ENCODE measurements at places on chromosomes 6 and 20. TPM values are rescaled to one million over a fixed set of nuclear protein-coding genes. Genes with fewer than 3 reads are reported as not detected.

Gene STX7
- total RNA-seq, result 10.6 TPM

Gene COL10A1
- not detected for total RNA-seq

Gene WFDC12
- total RNA-seq, result not detected

GRCh38 chr20:15916623-15917022 is 656.6 kb downstream of the KIF16B start:
- no peaks in the 10 kb centered on the region for H3K4me1 ChIP-seq
- H3K27ac ChIP-seq, result no peak overlapping the region
- H3K27me3 ChIP-seq, result no peaks in the 10 kb centered on the region
- no peak for DNase-seq
- H3K4me3 ChIP-seq, result no peak overlapping the region

Gene SENP6
- 99.7 TPM for total RNA-seq

Gene BMP6
- 0.65 TPM for total RNA-seq

Gene EEF1A2
- total RNA-seq, result 8.3 TPM

Gene OSBPL2
- total RNA-seq, result 44.2 TPM

Gene KCNK16
- total RNA-seq, result not detected

DNA sequence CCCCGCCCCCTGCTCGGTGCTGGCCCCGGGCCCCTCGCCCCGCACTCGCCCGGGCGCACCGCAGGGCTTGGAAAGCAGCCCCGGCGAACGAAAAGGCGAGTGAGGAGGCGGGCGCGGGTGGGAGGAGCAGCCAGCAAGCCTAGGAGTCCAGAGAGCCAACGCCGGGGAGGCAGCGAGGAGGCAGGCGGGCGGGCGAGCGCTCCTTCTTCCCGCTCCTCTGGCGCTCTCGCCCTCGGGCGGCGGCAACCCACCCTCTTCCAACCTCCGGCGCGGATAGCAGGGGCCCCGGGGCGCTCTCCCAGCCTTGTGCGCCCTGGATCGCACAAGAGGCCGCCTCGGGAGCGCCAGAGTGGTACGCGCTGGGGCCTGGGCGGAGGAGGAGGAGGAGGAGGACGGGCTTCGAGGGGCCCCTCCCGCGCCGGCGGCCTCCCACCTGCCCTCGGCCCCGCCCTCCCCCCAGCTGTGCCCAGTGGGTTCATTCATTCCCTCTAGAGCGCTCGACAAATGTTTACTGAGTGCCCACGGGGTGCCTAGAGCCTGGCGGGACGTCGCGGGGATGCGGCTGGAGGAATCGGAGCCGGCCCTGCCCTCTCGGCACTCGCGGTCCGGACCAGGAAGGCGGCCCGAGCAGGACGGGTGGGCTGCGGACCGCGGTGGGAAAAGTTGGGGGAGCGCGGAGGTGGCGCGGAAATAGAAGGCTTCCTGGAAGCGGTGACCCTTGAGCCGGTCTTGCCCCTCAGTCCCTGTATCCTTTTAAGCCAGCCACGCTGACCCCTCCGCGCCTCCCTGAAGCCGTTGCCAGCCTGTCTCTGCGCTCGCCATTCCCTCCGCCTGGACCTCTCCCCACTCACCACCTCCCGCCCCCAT is at the start of gene BMP7:
Gene BMP7 (minus strand): TSS at position 351 of the 867 bp plus-strand sequence. CDS start 519 bp downstream, outside the sequence.
- no peak within 1 kb of the TSS for H3K27ac ChIP-seq
- no peak within 1 kb of the TSS for H3K4me3 ChIP-seq
- no peaks in the 10 kb centered on the region for H3K36me3 ChIP-seq
- peaks cover 22% of the 10 kb centered on the region for H3K4me1 ChIP-seq

DNA sequence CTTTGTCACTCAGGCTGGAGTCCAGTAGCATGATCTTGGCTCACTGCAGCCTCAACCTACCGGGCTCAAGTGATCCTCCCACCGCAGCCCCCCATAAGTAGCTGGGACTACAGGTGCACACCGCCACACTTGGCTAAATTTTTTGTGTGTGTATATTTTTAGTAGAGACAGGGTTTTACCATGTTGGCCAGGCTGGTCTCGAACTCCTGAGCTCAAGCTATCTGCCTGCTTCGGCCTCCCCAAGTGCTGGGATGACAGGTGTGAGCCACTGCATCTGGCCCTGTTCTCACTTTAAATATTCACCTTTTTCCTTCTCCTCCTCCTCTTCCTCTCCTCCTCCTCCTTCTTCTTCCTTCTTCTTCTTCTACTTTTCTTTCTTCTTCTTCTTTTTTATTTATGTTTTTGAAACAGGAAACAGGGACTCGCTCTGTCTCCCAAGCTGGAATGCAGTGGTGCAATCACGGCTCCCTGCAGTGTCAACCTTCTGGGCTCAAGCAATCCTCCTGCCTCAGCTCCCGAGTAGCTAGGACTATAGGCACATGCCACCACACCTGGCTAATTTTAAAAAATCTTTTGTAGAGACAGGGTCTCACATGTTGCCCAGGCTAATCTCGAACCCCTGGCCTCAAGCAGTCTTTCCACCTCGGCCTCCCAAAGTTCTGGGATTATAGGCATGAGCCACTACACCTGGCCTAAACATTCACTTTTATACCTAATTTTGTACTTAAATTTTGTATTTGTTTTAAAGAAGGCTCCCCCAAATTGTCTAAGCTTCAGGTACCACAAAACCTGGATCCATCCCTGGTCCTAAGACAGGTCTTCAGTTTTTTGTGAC is 47.2 kb upstream of the NCOA3 start:
- H3K27ac ChIP-seq, result peak overlapping the region; percentile 93
- no peaks in the 10 kb centered on the region for H3K36me3 ChIP-seq
- H3K4me3 ChIP-seq, result peak overlapping the region; percentile 45
- DNase-seq, result no peak

- H3K27me3 ChIP-seq, result no peaks in the 10 kb centered on the region
- no peaks in the 10 kb centered on the region for H3K36me3 ChIP-seq
- H3K27ac ChIP-seq, result no peak overlapping the region
- H3K4me3 ChIP-seq, result no peak overlapping the region
- H3K4me1 ChIP-seq, result no peaks in the 10 kb centered on the region
Measured at GRCh38 chr6:161847628-161848027, 573.8 kb upstream of the AGPAT4 start.

Gene PTP4A1
- 67.6 TPM for total RNA-seq

DNA sequence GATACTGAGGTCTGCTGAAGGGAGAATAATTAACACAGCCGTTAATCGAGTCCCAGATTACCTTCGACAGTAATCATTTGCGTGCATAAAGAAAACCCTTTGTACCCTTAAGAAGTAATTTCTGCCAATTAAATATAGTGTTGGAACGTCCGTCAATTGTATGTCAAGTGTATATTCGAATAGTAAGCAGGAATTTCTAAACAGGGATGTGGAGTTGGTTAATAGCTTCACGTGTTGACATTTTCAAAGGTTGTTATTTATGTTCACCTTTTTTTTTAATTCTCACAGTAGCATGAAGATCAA is 798 bp upstream of the SNAP91 start:
- H3K36me3 ChIP-seq, result peaks cover 2% of the 10 kb centered on the region
- no peak overlapping the region for H3K27ac ChIP-seq
- H3K4me1 ChIP-seq, result peaks cover 4% of the 10 kb centered on the region
- no peak for DNase-seq
- peak overlapping the region; percentile 78 for H3K4me3 ChIP-seq

DNA sequence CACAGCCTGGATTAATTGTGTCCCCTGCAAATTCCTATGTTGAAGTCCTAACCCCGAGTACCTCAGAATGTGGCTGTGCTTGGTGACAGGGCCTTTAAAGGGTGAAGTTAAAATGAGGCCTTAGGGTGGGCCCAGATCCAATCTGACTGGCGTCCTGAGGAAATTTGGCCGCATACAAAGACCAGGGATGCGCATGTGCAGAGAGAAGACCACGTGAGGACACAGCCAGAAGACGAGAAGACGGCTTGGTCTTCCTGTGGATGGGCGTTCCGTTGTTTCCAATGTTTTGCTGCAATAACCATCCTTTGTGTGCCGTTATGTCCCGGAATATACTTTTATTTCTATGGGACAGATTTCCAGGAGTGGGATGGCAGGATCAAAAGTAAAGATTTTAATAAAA is 40.9 kb upstream of the SLC22A2 start:
- H3K4me3 ChIP-seq, result no peak overlapping the region
- no peaks in the 10 kb centered on the region for H3K4me1 ChIP-seq
- H3K36me3 ChIP-seq, result peaks cover 2% of the 10 kb centered on the region
- no peak for DNase-seq
- H3K27me3 ChIP-seq, result peaks cover 1% of the 10 kb centered on the region

DNA sequence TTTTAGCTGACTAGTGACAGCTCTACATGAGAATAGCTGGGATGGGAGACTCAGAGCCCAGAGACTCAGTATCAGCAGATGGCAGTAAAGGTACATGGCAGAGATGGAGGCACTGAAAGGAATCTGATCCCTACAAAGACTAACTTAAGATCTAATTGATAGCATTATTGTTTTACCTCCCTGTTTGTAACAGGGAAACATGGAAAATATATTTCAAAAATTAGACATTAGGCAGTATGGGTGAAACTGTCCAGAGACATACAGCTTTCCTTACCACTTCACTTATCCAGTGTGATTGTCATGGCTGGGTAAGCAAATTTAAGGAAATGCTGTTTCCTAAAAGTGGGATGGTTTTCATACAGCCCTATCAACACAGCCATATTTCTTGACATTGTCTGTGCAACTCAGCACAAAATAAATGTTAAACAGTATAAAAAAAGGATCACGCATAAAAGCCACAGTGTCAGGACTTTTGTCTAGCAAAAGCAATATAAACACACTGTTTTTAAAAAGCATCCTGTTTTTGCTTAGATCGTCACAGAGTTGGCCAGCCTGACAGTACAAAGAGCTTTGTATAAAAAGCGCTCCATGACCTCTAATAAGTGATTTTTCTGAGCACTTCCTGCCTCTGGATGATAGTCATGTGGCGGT is 376.9 kb downstream of the PHF3 start:
- H3K4me1 ChIP-seq, result no peaks in the 10 kb centered on the region
- no peaks in the 10 kb centered on the region for H3K27me3 ChIP-seq
- no peak overlapping the region for H3K27ac ChIP-seq
- no peak overlapping the region for H3K4me3 ChIP-seq

- H3K27ac ChIP-seq, result no peak overlapping the region
- DNase-seq, result no peak
- H3K27me3 ChIP-seq, result peaks cover 31% of the 10 kb centered on the region
- no peak overlapping the region for H3K4me3 ChIP-seq
Measured at GRCh38 chr6:27970444-27970843, 13.4 kb downstream of the OR2B6 start.

Gene NHSL1
- 1.6 TPM for total RNA-seq

DNA sequence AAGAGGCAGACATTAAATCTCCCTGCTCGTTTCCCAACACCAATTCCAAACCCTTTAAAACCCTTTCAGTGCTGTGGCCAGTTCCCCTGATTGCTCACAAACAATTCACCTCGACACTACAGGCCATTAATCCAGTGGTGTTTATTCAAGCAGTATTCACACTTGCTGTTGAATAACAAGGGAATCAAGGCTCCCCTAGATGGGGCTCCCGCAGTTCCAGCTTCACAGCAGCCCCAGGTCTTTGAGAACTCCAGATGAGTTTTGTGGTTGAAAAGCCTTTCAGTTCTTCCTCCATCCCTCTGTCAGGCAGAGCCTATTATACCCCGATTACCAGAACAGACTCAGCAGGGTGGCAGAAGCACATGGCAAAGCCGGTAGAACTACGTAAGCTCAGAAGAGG is 36.2 kb downstream of the JAG1 start:
- H3K36me3 ChIP-seq, result no peaks in the 10 kb centered on the region
- H3K4me1 ChIP-seq, result peaks cover 7% of the 10 kb centered on the region
- no peak overlapping the region for H3K27ac ChIP-seq
- no peak for DNase-seq

DNA sequence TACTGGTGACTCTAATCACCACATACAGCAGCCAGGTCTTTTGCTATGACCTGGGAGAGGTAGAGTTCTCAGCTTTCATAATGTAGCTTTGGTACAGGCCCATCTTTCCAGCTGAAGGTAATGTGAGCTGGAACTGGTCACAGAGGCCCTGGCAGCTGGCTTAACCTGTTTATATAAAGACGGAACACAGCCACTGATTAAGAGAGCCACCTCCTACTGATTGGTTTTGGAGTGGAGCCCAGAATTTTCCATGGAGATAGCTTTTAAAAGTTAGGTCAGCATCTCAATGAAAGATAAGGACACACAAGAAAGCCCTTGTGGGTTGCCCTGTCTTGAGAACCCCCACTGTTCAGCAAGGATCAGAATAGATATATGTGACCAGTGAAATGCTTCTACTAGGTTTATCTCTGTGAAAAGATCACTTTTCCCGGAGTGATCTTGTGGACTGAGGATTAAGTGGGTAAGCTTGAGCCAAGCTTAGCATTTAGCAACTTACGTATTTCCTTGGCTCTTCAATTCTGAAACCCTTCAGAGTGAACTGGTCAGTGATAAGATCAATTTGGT is 213.7 kb upstream of the CITED2 start:
- no peaks in the 10 kb centered on the region for H3K36me3 ChIP-seq
- H3K4me3 ChIP-seq, result no peak overlapping the region
- no peak overlapping the region for H3K27ac ChIP-seq
- H3K4me1 ChIP-seq, result peaks cover 5% of the 10 kb centered on the region

DNA sequence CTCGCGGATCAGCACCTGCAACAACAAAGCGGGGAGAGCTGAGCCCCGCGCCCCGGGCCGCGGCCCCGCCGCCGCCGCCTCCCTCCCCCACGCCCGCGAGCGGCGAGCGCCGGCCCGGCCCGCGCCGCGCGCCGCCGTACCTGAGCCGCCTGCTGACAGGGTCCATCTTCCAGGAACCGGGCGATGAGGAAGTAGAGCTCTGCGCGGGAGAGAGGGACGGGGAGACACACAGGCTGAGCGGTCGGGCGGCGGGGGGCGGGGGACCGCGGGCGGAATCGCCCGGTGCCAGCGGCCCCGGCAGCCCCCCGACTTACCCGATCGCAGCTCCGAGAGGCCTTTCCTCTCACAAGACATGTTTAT is 359 bp downstream of the PHIP start:
- peaks cover 43% of the 10 kb centered on the region for H3K4me1 ChIP-seq
- peaks cover 10% of the 10 kb centered on the region for H3K36me3 ChIP-seq
- peaks cover 13% of the 10 kb centered on the region for H3K27me3 ChIP-seq

DNA sequence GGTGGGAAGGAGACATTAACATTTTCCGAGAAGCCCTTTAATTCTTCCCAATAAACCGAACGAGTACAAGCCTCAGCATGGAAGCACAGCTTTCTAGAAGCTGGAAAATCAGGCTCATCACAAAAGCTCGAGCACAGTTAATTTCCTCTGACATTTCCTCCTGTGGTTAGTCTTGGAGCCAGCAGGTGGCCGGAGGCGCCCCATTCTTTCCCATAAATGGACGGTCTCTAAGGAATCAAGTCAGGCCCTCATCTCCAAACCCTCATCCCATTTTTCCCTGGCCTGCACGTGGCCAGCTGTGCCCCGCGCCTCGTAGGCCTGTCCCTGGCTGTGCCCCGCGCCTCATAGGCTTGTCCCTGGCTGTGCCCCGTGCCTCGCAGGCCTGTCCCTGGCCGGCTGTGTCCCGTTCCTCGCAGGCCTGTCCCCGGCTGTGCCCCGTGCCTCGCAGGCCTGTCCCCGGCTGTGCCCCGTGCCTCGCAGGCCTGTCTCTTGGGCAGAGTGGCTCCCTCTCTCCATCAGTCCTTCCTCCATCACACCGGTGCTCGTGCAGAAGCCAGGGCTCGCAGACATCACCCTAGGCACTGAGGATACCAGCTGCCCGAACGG is 19.7 kb upstream of the NTSR1 start:
- no peak overlapping the region for H3K27ac ChIP-seq
- no peaks in the 10 kb centered on the region for H3K36me3 ChIP-seq
- DNase-seq, result no peak
- H3K4me1 ChIP-seq, result peaks cover 14% of the 10 kb centered on the region
- peaks cover 15% of the 10 kb centered on the region for H3K27me3 ChIP-seq

Gene SYNGAP1
- total RNA-seq, result 91.5 TPM

Gene MDFI
- total RNA-seq, result not detected
